ENCODE measurements at places on chromosomes 1 and 21. TPM values are rescaled to one million over a fixed set of nuclear protein-coding genes. Genes with fewer than 3 reads are reported as not detected.

OR2L5 gene
- not detected for total RNA-seq

S100A3 gene
- total RNA-seq: 5.8 TPM

PGLYRP3 gene
- not detected for total RNA-seq

NUF2 gene
- total RNA-seq: 37.0 TPM

CYP4X1 gene
- total RNA-seq: 1.4 TPM

TEKT2 gene
- total RNA-seq: 0.51 TPM

CD46 gene
- total RNA-seq: 66.9 TPM

C1orf115 gene
- 1.1 TPM for total RNA-seq

ATF3 gene
- total RNA-seq: 9.0 TPM

SPATA45 gene
- not detected for total RNA-seq

GPR157 gene
- 2.4 TPM for total RNA-seq

KIF2C gene
- total RNA-seq: 3.9 TPM

SLC30A1 gene
- total RNA-seq: 4.2 TPM

GSTM5 gene
- total RNA-seq: not detected

MPL gene
- total RNA-seq: not detected

S100A8 gene
- not detected for total RNA-seq

INAVA gene
- 23.2 TPM for total RNA-seq

AK4 gene
- total RNA-seq: 15.0 TPM

F5 gene
- total RNA-seq: not detected

TNNI3K gene
- under 0.01 TPM for total RNA-seq

AZIN2 gene
- 9.6 TPM for total RNA-seq

SH2D1B gene
- total RNA-seq: not detected

CCDC181 gene
- total RNA-seq: 0.65 TPM

TNFRSF25 gene
- total RNA-seq: 8.0 TPM

CEP104 gene
- total RNA-seq: 65.3 TPM

SLC66A1 gene
- total RNA-seq: 25.6 TPM

LCE2A gene
- not detected for total RNA-seq

PADI2 gene
- total RNA-seq: 9.3 TPM

CLDN17 gene
- total RNA-seq: not detected

CNR2 gene
- not detected for total RNA-seq

SYTL1 gene
- total RNA-seq: 20.2 TPM

LRRC39 gene
- total RNA-seq: not detected

RABGGTB gene
- 37.5 TPM for total RNA-seq

PDZK1 gene
- total RNA-seq: 11.3 TPM

TTC24 gene
- not detected for total RNA-seq

H6PD gene
- total RNA-seq: 14.0 TPM

RIPPLY3 gene
- 0.51 TPM for total RNA-seq

HSD3B2 gene
- not detected for total RNA-seq

SPAG17 gene
- under 0.01 TPM for total RNA-seq

MAB21L3 gene
- not detected for total RNA-seq

ADAMTS4 gene
- 0.25 TPM for total RNA-seq

SORT1 gene
- 37.2 TPM for total RNA-seq

OR2T29 gene
- total RNA-seq: not detected

SPATA21 gene
- total RNA-seq: not detected

S100A7 gene
- total RNA-seq: not detected

Measured in mesangial cell (primary cell).